Stimulated activated memory B cell treated with anti-CD40 and anti-IgM and Interleukin-4, amounts not matched to agents 10 μg/mL and 1 μg/mL and 100 μg/mL, for 72 hours (primary cell): ENCODE measurements at places on chromosomes 4 and X.

DNA sequence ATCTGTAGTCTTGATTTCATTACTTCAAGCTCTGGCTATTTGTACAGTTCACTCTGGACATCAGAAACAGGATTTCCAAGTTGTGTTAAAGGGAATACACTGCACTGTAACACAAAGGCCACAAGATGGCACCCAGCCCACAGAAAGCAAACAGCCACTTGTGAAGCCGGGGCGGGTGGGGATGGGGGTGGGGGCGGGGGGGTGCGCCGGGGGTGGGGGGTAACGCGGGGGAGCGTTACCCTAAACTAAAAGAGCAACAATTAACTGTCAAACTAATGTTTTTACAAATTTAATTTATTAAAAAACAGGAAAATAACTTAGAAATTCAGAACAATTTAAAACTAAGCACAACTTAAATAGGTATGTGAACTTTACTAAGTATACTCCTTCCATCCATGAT, 27.3 kb downstream of the PRDX4 start:
- no peaks in the 10 kb centered on the region for H3K4me1 ChIP-seq
- no peaks in the 10 kb centered on the region for H3K27me3 ChIP-seq
- H3K27ac ChIP-seq: no peak overlapping the region
- H3K4me3 ChIP-seq: no peak overlapping the region

GRCh38 chr4:102525097-102525496, 23.9 kb downstream of the NFKB1 start:
- H3K27ac ChIP-seq: no peak overlapping the region
- H3K4me3 ChIP-seq: no peak overlapping the region
- no peak for ATAC-seq
- no peaks in the 10 kb centered on the region for H3K27me3 ChIP-seq

DNA sequence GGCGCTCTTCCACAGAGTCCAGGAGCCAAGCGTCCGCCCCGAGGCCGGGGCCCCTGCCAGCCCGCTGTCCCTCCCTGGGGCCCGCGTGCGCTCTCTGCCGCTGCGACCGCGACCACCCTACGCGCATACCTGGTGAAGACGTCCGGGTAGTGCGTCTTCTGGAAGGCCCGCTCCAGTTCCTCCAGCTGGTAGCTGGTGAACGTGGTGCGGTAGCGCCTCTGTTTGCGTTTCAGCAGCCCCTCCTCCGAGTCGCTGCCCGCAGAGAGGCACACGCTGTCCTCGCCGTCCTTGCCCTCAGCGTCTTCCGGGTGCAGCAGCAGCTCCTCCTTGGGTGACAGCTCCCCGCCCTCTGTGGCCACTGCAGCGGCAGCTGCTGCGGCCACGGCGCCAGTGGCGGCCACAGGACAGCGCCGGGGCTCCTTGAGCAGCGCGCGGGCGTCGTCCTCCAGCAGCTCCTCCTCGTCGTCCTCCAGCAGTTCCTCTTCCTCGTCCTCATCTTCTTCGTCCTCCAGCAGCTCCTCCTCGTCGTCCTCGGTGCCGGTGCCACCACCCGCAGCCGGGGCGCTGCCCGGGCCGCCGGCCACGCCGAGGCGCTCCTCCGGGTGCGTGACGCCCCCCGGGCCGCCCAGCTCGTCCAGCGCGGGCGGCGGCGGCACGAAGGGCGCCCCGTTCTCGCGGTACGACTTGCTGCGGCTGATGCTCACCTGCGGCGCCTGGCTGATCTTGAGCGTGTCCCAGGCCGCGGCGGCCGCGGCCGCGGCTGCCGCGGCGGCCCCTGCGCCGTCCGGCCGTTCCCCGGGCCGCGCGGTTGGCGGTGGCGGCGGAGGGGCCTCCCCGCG, 2.8 kb downstream of the ARX start:
- H3K4me1 ChIP-seq: peaks cover 9% of the 10 kb centered on the region
- no peak overlapping the region for H3K27ac ChIP-seq
- no peak for ATAC-seq
- peaks cover 69% of the 10 kb centered on the region for H3K27me3 ChIP-seq
- H3K4me3 ChIP-seq: peak overlapping the region; percentile 79

GRCh38 chr4:24915121-24915922, 2.5 kb upstream of the CCDC149 start:
- no peak overlapping the region for H3K27ac ChIP-seq
- no peaks in the 10 kb centered on the region for H3K4me1 ChIP-seq
- no peak for ATAC-seq
- peaks cover 44% of the 10 kb centered on the region for H3K27me3 ChIP-seq
- no peaks in the 10 kb centered on the region for H3K36me3 ChIP-seq
- H3K4me3 ChIP-seq: no peak overlapping the region

DNA sequence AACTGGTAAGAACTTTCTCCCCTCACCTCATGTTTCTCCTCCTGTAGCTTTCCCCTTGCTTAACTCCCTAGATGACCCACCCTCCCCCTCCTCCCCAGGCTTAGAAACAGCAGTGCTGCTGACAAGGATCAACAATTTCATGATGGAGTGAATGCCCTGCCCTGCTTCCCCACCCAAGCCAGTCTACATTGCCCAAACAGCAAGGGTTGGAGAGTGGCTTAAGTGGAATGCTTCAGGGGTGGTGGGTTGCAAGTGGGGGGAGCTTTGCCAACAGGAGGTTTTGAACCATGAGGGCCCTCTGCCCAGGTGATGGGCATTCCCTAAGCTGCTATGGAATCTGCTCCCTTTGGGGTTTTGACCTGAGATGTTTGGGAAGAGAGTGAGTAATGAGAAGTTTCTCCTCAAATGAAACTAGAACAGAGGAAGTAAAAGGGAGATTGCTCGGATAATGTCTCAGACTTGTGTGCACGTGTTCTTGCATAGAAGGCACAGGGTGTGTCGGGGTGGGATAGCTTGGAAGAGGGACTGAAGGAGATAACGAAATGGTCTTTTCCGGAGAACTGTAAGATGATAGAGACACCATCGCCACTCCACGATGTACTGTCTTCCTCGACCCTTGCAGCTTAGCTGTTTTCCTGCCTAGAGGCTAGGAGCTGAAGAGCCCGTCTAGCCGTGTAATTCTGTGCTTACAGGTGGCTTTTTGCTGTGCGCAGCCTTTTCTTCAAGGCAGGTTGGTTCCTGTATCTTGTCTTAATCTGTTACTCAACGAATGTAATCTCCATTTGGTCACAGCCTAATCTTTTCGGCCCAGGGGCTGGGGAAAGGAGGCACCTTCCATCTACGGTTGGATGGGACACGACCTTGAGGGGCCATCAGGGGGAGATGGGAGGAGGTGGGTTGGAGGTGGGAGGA, 10.1 kb downstream of the GDPD2 start:
- no peak for ATAC-seq
- no peaks in the 10 kb centered on the region for H3K27me3 ChIP-seq
- H3K4me1 ChIP-seq: peaks cover 19% of the 10 kb centered on the region
- H3K4me3 ChIP-seq: peak overlapping the region; percentile 89

DNA sequence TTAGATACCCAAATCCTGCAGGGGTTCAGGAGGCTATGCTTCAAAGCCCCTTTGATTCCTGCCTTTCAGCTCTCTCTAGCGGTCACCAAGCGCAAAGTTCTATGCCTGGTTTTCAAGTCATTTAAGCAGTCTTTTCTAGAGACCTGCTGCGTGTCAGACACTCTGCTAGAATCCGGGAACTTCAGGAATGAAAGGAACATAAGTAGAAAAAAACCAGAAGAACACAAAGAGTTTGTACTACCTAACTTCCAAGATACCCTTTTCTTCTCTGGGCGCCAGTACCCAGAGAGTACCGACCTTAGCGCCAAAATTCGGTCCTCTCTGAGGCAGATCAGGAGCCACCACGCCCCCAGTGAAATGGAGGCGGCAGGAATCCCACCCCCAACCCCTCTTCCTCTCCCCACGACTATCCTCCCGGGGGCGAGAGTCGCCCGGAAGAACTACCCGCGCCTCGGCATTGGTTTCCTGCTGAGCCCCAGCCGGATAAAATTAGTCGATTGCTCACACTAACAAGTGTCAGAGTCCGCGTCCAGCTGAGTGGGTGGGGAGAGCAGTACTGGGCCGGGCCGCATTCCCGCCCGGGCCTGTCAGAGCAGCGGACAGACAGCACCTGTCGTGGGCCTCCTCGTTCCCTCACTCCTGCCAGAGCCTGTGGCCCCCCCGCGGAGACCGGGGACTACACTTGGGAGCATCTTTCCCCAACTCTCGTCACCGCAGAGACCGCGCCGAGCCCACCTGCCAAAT, 78.8 kb downstream of the RLIM start:
- H3K4me3 ChIP-seq: peak overlapping the region; percentile 76
- peak; percentile 67 for ATAC-seq
- no peaks in the 10 kb centered on the region for H3K27me3 ChIP-seq
- no peaks in the 10 kb centered on the region for H3K36me3 ChIP-seq
- H3K27ac ChIP-seq: peak overlapping the region; percentile 41
- peaks cover 18% of the 10 kb centered on the region for H3K4me1 ChIP-seq

DNA sequence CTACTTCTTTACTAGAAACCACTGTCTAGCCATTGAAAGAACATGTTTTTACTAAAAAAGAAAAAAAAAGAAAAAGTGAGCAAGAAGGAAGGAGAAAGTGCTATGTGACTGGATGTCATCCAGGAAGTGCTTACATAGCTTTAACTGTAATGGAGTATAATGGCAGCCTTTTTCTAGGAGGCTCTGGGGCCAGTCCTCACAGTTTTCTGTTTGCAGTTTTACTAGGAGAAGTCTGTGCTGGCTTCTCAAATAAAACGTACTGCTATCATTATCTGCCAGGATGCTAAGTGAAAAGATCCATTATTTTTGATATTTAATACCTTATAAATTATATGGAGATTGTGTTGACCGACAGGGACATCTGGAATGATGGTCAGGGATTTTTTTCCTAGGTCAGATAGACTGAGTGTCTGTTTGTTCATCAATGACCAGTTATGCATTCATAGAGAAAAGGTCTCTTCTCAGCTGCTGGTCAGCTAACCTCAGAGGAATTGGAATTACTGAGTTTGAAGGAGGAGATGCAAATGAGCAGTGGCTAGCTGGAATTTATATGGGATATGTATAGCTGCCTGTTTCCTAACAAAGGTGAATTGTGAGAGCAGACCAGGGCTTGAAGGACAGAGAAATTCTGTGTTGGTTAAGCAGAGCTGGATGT, 21.7 kb downstream of the LPAR4 start:
- no peak overlapping the region for H3K4me3 ChIP-seq
- H3K36me3 ChIP-seq: no peaks in the 10 kb centered on the region
- no peaks in the 10 kb centered on the region for H3K27me3 ChIP-seq

- no peak overlapping the region for H3K4me3 ChIP-seq
- peak; percentile 41 for ATAC-seq
- no peaks in the 10 kb centered on the region for H3K36me3 ChIP-seq
These were observed 41.9 kb upstream of the SOD3 start for GRCh38 chr4:24753519-24753918.
